Activated CD4-positive, alpha-beta T cell treated with anti-CD3 and anti-CD28 coated beads, Interleukin-2, Interleukin-4, amounts not matched to agents 100 ng/mL and 50 ng/mL, durations not matched to agents 16 hours and 8 hours (primary cell): ENCODE measurements at places on chromosomes 11 and 22.

DNA sequence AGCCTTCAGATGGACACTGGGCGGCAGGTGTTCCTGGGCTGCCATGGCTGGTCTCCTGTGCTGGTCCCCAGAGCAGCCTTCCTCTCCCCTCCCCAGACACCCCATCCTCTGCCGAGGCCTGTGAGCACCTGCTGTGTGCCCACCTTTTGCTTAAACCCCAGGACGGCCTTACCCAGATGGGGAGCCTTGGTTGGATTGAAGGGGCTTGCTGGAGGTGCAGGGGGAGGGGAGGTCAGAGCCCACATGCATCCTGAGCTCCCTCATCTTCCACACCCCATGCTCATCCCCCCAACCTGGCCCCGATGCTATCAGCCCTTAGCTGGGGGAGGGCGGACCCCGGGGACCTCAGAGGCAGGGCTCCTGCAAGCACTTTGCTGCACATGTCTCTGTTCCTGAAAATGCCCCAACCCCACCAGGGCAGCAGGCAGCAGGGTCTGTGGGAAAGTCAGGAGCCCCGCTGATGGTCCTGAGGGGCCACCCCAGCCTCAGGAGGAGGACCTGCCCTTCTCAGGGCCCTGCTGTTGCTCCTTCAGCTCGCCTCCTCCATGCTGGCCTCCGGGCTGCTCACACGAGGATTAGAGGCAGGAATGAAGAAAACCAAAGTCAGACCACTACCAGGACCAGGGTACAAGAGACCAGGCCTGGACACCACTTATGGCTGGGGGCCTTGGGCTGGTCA is 41.6 kb upstream of the CCDC188 start:
- DNase-seq, result no peak

DNA sequence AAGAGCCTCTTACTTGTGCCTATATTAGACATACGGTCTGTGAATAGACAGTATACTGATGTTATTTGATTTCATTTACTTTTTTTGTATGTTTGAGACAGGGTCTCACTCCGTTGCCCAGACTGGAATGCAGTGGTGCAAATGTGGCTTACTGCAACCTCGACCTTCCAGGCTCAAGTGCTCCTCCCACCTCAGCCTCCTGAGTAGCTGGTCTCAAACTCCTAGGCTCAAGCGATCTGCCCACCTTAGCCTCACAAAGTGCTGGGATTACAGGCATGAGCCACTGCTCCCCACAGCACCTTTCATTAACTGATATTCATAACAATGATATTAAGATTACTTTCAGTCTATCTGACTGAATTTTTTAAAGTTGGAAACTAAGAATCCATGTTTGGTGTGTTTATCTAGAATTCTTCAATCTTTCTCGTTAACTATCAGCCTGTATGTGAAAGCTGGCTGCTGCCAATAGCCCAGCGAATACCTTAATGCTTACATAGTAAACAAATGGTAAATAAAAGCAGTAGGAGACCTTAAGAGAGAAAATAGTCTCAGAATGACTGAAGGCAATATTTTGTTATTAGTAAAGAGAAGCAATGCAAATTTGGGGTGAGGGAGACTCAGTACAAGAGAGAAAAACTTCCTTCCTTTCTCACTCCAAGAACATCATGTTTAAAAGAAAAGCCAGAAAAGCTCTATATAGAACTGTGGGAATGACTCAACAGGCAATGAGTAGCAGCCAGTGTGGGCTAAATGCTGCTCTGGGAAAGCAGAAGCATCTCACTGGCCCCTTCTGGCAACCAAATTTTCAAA is 101.9 kb downstream of the MRTFA start:
- DNase-seq, result peak; percentile 54

- no peak for DNase-seq
These were observed 56.1 kb upstream of the SLC35C1 start for GRCh38 chr11:45748801-45749200.

DNA sequence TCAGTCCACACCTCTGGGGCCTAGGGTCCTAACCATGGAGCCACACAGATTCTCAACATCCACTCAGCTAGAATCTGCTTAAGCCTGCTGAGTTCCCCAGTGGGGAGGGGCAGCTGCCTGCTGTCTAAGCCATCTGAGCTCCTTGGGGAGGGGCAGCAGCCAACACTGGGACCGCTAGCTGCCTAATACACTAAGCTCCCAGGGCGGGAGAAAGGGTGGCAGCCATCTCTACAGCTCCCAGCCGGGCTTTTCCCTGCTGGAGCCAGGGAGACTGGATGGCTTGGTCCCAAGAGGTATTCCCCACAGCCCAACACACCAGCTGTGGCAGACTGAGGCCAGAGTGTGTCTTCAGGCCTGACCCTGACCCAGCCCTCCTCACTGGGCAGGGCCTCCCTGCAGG is 217.3 kb upstream of the TMEM45B start:
- no peak for DNase-seq

- peak; percentile 9 for DNase-seq
These were observed 1.7 kb upstream of the CALCA start for GRCh38 chr11:14973621-14974514.

DNA sequence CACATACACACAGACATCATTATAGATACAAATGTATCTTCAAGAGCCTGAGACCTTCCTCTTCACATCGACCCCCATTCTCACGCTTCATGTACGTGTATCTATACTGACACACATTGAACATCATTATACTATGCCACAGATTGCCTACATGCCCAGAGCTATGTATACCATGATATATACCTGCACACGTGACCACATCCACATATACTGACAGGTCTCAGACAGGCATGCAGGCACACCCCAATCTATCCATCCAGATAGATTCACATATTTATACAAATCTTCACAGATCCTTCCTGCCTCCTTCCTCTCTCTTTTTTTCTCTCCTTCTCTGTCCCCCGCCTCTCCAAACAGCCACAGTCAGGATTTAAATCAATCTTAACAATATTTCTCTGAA is 140.1 kb downstream of the CEP164 start:
- DNase-seq, result no peak

- DNase-seq, result no peak
These were observed 21.5 kb downstream of the SHISAL1 start for GRCh38 chr22:44291265-44291664.

DNA sequence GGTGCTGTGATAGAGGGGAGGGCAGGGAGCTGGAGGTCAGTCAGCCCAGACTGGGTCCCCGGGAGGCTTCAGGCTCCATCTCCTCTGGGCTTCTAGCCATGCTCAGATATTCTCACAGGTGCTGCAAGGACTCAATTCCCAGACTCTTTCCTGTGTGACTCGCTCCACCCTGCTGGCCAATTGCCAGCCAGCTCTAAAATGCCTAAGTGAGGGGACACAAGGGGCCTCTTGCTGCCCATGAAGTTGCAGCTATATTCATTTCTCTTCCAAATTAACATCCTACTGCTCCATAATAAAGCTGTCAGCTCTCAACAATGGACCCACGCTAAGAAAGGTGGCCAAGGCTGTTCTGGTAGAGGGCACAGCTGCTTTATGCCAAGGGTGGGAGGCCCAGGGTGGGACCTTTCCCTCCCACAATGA is 101.5 kb downstream of the PLEKHA7 start:
- DNase-seq, result no peak

DNA sequence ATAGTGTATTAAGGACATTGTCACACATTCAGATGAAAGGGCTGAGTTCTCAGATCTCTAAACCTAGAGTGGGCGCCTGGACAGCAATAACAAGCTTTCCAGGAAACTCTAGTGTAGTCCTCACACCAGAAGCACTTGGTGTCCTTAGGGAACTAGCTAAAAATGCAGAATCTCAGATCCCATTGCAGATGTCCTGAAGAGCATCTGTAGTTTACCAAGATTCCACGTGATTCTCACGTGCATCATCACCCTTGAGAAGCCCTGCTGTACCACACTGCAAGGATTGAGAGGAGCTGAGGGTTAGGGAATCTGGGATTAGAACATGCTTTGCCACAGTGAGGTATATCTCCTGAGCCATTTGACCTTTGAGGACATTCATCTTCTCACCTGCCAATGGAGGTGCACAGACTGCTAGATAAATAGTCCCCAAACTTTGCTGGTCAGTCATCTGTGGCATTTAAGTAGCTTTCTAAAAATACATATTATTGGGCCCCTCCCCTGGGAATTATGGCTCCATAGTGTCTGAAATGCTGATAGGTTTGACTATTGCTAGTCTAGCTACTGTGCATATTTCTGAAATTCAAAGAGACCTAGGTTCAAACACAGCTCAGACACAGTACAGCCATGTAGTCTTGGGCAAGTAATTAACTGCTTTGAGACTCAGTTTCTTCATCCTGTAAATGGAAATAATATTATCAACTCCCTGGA is 1068.9 kb downstream of the OPCML start:
- DNase-seq, result no peak

DNA sequence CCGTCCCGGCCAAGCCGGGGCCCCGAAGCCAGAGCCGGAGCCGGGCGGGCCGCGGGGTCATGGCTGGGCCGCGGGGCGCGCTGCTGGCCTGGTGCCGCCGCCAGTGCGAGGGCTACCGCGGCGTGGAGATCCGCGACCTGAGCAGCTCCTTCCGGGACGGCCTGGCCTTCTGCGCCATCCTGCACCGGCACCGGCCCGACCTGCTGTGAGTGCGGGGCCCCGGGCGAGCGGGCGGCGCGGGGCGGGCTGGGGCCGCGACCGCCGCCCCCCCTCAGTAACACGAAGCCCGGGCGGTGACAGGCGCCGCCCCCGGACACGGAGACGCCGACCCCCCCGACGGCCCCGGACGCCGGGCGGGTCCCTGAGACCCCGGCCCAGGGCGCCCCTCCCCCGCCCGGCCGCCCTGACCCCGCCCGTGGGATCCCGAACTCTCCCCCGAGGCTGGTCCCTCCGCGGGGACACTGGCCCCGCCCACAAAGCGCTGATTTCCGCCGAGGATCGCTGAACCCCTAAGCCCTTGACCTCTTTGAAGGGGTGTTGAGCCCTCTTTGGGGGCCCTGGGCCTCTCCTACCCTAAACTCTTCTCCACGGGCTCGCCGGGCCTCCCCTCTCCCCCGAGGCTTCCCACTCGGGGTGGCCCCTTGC is 389 bp downstream of the MICALL1 start:
- peak; percentile 25 for DNase-seq

DNA sequence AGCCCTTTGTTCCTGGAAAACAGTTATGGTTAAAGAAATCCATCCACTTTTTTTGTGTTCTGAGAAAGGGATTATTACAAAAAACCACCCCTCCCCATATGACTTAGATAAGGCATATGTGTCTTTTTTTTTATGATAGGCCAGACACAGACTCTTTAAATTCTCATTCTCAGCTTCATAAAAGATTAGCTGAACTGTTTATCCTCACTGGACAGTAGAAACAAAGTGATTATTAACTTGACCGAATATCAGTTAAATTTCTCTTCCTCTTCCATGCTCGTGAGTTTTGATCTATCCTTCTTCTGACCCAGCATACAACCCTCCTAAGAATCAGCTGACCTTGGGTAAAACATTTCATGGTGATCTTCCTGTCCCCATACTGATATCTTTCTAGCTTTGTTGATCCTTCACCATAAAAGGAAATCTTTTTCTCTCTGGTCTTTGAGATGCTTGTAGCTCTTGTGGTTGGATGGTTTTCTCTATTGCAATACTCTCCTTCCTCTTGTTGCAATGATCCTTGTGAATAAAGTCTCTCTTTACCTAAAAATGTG is 26.2 kb downstream of the OR2AG2 start:
- peak; percentile 60 for DNase-seq

- DNase-seq, result no peak
These were observed 15.5 kb upstream of the OR5M11 start for GRCh38 chr11:56558574-56558973.

DNA sequence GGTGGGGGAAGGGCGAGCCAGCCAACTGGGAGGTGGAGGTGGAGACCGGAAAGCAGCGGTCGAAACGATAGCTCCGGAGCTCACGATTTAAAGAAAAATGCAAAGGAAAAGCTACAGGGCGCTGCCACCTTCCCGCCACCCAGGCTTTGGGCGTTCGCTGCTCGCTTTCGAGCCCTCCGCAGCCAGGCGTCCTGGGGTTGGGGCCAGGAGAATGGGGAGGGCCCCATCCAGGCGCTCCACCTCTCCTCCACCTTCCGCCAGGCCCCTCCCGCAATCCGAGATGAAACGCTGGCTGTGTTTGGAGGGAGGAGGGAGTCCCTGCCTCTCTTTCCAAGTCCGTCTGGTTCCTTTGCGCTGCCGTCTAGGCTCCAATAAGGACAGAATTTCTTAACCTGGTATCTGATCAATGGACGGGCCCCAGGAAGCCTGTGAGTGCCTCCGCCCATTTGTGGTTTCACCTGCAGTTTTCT is 483 bp upstream of the ABTB2 start:
- no peak for DNase-seq

- DNase-seq, result no peak
These were observed 29.8 kb upstream of the PPP6R3 start for GRCh38 chr11:68430801-68431200.

DNA sequence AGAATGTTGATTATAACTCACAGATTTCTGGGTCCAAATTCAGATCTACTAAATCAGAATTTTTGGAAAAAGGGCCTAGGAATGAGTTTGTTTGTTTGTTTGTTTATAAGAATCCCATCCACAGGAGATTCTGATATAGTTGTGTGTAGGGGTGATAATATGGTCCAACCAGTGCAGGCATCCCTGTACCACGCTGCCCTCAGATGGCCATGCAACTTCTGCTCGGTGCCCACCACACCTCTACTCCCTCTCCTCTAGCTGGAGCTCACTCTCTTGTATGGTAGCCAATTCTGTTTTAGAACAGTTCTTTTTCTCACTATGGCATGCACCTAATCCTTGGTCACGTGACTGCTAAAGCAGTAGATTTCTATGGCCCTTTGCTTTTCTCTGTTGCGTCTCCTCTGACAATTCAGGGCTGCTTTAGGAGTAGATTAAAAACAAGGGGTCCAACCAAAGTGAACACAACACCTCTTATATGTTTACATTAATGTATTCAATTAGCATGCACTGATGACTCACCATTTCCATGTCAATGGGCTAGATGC is 103.3 kb upstream of the KCNA4 start:
- no peak for DNase-seq

- DNase-seq, result no peak
These were observed 2.0 kb downstream of the ATXN10 start for GRCh38 chr22:45673482-45674175.

GRCh38 chr22:23419171-23419570 is 160.9 kb downstream of the IGLL1 start:
- no peak for DNase-seq

DNA sequence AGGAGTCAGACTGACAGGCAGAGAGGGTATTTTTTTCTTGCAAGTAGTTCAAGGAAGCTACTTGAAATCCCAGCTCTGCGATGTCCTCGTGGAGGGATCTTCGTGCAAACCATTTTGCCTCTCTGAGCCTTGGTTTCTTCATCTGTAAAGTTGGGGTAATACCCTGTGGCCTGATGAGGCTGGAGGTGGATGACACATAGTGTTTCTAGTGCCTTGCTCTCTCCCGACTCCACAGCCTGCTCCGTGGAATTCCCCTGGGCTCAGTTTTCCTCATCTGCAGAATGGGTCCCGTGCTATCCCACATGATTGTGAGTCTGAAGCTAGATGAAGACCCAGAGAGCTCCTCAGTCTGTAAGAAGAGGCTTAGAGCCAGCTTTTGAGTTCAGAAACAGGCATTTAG is 32.7 kb downstream of the DAGLA start:
- DNase-seq, result no peak

GRCh38 chr11:33640730-33641371 is 59.8 kb downstream of the C11orf91 start:
- no peak for DNase-seq
